Kasumi-1 (cell line): ENCODE measurements at places on chromosomes 11 and 22.

GRCh38 chr22:24265734-24266133, 4.9 kb upstream of the SPECC1L start:
- no peak for DNase-seq

DNA sequence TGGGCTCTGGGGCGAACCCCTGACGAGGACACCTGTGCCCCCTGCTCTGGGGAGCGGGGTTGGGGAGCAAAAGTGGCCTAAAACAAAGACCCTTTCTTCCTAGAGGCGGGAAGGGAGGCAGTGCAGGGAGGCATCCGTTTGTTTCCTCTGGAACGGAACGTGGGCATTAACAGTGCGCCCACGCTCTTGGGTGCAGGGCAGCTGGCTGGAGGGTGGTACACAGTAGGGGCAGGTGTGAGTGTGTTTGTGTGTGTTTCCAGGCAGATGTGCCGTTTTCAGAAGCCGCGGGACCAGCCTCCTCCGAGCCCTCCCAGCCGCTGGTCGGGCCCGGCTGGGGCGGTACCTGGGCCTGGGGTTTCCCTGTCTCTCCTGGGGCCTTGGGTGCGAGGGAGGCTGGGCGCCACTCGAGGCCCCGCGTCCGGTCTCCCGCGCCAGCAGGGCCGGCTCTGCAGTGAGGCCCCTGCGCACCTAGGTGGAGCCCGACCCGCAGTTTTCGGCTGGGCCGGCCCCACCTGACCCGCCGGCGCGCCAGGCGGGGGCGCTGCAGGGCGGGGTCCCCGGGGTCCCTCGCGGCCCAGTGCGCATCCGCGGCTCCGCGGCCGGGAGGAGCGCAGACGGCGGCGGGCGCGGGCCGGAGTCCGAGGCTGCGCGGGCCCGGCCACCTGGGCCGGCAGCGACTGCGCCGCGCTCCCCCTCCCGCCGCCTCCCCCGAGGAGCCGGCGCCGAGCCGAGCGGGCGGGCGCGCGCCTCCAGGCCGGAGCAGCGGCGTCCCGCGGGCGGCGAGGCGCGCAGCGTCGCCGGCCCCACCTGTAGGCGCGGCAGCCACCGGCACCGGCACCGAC, 1252.7 kb downstream of the BRD1 start:
- no peak for DNase-seq

- DNase-seq: no peak
These were observed 77.8 kb upstream of the LINC01488 start for GRCh38 chr11:69403556-69404215.

GRCh38 chr11:102853956-102854355, 10.5 kb upstream of the MMP3 start:
- DNase-seq: no peak
